Osteoblast (primary cell): ENCODE measurements at places on chromosomes 3 and 15. TPM values are rescaled to one million over a fixed set of nuclear protein-coding genes. Genes with fewer than 3 reads are reported as not detected.

DNA sequence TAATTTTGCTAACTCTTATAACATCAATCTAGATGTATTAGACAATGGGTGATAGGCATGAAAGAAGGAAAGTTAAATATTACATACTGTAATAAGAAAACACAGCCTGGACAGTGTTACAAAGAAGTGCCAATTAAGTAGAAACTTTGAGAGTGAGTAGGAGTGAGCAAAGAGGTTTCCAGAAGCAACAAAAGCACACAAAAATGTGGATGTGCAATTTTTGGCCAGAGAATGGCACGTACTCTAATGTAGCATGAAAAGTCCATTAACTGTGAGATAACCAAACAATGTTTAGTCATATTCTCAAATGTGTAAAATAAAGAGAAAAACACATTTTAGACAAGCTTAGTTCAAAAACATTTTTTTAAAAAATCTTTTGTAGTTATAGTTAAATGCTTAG lies 567.3 kb downstream of the ROBO1 start:
- DNase-seq: no peak
- H3K36me3 ChIP-seq: no peaks in the 10 kb centered on the region
- peaks cover 3% of the 10 kb centered on the region for H3K4me1 ChIP-seq
- no peaks in the 10 kb centered on the region for H3K27me3 ChIP-seq
- H3K4me3 ChIP-seq: no peak overlapping the region
- H3K27ac ChIP-seq: no peak overlapping the region

GRCh38 chr3:29683018-29683993 lies 402.4 kb downstream of the RBMS3 start:
- no peak overlapping the region for H3K4me3 ChIP-seq
- DNase-seq: peak; percentile 48
- H3K4me1 ChIP-seq: peaks cover 23% of the 10 kb centered on the region
- H3K36me3 ChIP-seq: no peaks in the 10 kb centered on the region

GRCh38 chr15:101193120-101193644 lies 58.7 kb downstream of the CHSY1 start:
- peaks cover 55% of the 10 kb centered on the region for H3K4me1 ChIP-seq
- H3K27me3 ChIP-seq: no peaks in the 10 kb centered on the region
- H3K36me3 ChIP-seq: peaks cover 4% of the 10 kb centered on the region
- H3K4me3 ChIP-seq: no peak overlapping the region
- DNase-seq: no peak

GRCh38 chr3:25768851-25769250 lies 14.4 kb downstream of the NGLY1 start:
- H3K4me3 ChIP-seq: no peak overlapping the region
- H3K4me1 ChIP-seq: no peaks in the 10 kb centered on the region
- H3K27ac ChIP-seq: no peak overlapping the region
- no peak for DNase-seq

GRCh38 chr3:104132566-104133403 lies 1233.9 kb upstream of the ALCAM start:
- H3K27ac ChIP-seq: no peak overlapping the region
- no peak overlapping the region for H3K4me3 ChIP-seq
- H3K27me3 ChIP-seq: no peaks in the 10 kb centered on the region
- H3K36me3 ChIP-seq: no peaks in the 10 kb centered on the region
- no peaks in the 10 kb centered on the region for H3K4me1 ChIP-seq

GRCh38 chr3:190601622-190602021 lies 87.7 kb downstream of the IL1RAP start:
- DNase-seq: no peak
- H3K27ac ChIP-seq: no peak overlapping the region
- H3K4me3 ChIP-seq: no peak overlapping the region

GRCh38 chr3:45225465-45226205 lies 452 bp downstream of the TMEM158 start:
- H3K27ac ChIP-seq: no peak overlapping the region
- peak overlapping the region; percentile 86 for H3K4me3 ChIP-seq
- H3K27me3 ChIP-seq: peaks cover 11% of the 10 kb centered on the region
- no peaks in the 10 kb centered on the region for H3K36me3 ChIP-seq
- peaks cover 15% of the 10 kb centered on the region for H3K4me1 ChIP-seq

- DNase-seq: no peak
- no peak overlapping the region for H3K4me3 ChIP-seq
- peaks cover 6% of the 10 kb centered on the region for H3K27me3 ChIP-seq
Observed at GRCh38 chr15:81095690-81096365, 38.2 kb upstream of the CFAP161 start.

DNA sequence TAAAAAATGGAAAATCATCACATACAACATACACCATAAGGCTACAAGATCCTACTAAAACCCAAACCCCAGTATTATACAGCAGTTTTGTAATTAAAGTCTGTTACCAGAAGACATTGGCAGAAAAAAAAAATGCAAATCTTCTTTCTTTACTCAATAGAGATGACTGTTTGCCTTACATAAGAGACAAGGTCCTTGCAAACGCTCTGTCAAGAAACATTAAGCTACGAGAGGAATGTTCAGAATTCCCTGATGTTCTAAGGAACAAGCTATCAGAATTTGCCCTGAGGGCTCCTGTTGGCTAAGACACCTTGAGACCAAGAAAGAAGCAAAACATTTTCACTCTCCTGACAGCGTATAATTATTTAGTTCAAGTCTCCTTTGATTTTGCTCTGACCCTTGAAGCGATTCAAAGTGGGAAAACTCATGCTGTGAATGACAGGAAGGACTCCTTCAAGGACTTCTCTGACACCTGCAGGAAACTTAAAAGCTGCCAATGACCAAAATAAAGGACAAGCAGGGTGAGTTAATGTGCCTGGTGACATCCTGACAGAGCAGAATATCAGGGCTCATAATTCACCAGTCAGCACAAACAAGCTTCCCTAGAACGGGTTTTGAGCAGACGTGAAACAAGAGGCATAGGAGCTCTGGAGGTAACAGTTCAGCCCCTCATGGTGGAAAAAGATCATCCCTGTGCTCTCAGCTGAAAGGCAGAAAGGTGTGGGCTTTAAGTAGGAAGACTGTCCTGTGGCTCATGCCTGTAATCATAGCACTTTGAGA lies 2.5 kb downstream of the SCAMP2 start:
- H3K27me3 ChIP-seq: no peaks in the 10 kb centered on the region
- no peak overlapping the region for H3K4me3 ChIP-seq
- peaks cover 19% of the 10 kb centered on the region for H3K4me1 ChIP-seq
- peaks cover 5% of the 10 kb centered on the region for H3K36me3 ChIP-seq
- no peak for DNase-seq

KNSTRN gene
- total RNA-seq: 19.9 and 28.6 TPM in 2 replicates

TICRR gene
- total RNA-seq: 0.72 and 0.88 TPM in 2 replicates

DLEC1 gene
- under 0.01 and 0.29 TPM in 2 replicates for total RNA-seq

GOLGA6L7 gene
- total RNA-seq: not detected in 2 replicates

ALG3 gene
- 26.8 and 28.9 TPM in 2 replicates for total RNA-seq
